ENCODE measurements at places on chromosomes 6 and 20.

GRCh38 chr6:111469543-111469942 is 13.5 kb downstream of the REV3L start:
- no peak for DNase-seq

DNA sequence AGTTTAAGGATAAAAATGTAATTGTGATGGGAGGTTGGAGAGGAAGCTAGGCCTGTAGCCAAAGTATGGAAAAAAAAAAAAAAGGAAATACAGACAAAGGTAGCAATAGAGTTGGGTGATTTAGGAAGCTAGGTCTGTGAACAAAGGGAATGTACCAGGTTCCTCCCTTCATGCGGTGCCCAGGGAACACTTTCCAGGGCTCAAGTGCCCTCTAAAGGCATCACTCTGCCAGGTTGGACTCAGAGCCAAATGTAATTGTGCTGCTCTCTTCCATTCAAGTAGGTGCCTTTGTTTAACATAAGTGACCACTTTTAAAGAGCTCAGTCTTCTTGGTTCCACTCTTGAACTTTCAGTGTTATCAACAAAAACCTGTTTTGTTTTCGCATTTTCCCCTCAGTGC is 159.7 kb upstream of the AHI1 start:
- DNase-seq, result no peak

GRCh38 chr6:33632558-33633039 is 11.5 kb downstream of the ITPR3 start:
- no peak for DNase-seq

DNA sequence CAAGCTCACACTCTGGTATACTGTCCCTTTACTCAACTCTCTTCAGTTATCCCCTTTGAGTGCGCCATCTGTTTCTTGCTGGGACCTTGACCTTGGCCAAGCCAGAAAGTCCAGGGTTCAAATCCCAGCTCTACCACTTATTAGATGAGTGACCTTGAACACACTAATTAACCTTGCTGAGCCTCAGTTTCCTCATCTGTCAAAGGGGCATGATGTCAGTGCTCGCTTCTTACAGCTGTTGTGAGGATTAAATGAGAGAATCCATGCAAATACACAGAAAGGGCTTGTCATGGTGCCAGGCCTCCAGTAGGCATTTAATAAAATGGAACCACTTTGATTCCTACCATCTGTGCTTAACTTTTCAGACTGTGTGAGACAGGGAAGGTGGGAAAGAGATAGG is 34.3 kb downstream of the C6orf132 start:
- DNase-seq, result no peak

DNA sequence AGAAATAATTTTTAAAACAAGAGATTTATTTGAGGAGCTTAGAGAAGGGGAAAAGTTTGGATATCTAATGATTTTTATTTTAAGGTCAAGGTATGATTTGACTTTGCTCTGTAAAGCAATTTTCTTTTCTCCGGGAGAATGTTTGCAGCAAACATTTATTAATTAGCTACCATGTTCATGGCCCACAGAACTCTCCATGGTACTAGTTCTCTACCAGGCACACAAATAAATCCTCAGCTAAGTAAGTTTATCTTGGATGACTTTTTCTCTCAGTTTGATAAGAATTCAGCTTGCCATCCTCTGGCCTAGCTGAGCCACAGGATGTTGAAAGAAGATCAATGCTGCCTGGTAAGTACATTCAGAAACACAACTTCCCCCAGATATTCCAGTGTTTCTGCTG is 94.3 kb downstream of the PHACTR3 start:
- no peak for DNase-seq

DNA sequence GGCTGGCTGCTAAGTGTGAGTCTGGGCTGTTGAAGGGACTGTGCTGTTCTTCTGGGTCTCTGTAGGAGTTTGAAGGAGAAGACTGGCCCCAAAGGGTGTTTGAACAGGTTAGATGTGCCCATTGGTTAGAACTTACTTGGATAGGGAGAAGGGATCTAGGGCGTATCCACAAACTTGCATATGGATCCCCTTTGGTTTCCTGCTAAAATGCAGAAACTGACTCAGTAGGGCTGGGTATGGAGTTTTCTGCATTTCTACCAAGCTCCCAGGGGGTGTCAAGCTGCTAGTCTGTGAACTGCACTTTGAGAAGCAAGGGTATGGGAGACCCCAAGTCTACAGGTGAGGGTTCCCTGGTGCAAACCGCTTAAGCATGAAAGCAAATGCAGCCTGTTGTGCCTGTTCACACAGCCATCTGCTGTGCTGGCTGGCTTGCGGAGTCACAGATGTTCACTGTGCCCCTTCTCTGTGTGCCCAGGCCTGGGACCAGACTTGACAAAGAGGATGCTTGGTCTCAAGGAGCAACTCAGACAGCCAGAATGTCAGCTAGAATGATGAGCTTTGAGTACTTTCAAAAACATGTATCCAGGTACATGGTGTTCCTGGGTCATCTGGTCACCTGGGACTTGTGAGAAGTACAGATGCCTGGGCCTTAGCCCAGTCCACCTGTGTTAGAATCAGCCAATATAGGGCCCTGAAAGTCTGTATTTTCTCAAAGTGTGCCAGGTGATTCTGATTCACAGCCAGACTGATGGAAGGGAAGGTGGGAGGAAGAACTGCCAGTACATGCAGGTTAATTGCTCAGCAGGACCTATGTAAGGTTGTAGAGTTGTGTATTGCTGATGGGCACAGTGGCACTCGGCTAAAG is 7.4 kb downstream of the PPP1R16B start:
- no peak for DNase-seq

GRCh38 chr6:133275213-133275612 is 34.1 kb downstream of the EYA4 start:
- DNase-seq, result no peak

GRCh38 chr20:25203871-25204320 is 8.4 kb downstream of the ENTPD6 start:
- DNase-seq, result no peak

GRCh38 chr20:51148941-51149340 is 126.0 kb upstream of the KCNG1 start:
- no peak for DNase-seq

DNA sequence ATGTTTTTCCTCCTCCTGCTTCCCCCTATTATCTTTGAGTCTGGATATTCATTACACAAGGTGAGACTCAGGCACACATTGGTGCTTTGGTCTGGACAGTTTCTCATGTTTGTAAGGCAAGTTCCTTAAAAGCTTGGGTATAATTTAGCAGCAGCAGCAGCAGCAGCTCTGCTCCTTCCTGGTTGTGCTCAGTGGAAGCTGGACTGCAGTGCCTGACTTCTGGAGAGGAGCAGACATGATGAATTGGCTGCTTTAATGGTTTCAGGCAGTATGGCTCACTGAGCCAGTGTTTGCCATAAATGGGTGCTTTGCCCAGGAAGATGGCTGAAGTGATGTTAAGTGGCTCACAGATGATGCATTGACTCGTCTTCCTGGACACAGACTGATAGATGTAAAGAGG is 32.4 kb downstream of the SLC9A8 start:
- DNase-seq, result no peak

DNA sequence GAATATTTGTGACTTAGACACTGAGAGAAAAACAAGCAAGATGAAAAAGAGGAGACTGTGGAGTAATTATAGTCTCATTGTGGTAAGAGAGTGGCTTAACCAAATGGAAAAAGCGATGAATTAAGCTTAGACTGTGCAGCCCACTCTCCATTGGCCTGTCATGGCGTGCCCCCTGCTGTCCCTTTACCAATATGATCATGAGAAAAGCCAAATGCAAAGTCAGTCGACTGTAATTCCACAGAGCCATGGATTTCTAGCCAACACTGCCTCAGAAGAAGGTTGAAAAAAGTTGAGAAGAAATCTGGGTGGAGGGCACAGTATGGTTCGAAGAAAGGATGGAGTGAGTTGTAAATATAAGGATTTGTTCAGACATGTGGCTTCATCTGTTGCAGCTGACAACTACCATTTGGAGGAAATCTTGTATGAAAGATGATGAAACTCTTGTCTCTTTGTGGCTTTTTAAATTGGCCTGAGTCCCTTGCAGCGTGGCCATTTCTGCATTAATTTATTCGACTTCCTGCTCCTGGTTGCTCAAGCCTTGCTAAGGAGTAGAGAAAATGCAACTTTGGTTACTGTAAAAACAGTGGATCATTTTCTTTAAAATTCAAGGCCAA is 251.4 kb downstream of the DOK5 start:
- DNase-seq, result no peak

GRCh38 chr20:46031014-46031569 is 2.1 kb downstream of the SLC12A5 start:
- DNase-seq, result no peak

GRCh38 chr6:138227316-138227781 is 9.1 kb upstream of the PBOV1 start:
- DNase-seq, result no peak

DNA sequence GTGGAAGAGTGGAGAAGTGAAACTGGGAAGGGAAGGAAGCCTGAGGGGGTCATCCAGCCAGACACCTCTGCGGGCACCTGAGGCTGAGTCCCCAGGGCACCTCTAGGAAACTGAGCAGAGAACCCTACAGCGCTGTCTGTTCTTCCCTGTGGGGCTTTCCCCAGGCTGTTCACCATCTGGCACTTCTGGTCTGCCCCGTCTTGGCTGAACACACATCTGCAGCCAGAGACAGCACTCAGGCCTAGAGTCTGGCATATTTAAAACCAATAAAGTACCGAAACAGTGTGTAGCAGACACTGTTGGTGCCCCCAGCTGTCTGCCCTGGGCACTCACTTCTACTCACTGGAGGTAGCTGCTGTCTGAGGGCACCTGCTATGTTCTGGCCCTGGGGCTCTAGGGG is 9.4 kb upstream of the ARFGEF2 start:
- DNase-seq, result no peak

GRCh38 chr6:166745801-166746668 is 119.0 kb upstream of the RPS6KA2 start:
- no peak for DNase-seq

DNA sequence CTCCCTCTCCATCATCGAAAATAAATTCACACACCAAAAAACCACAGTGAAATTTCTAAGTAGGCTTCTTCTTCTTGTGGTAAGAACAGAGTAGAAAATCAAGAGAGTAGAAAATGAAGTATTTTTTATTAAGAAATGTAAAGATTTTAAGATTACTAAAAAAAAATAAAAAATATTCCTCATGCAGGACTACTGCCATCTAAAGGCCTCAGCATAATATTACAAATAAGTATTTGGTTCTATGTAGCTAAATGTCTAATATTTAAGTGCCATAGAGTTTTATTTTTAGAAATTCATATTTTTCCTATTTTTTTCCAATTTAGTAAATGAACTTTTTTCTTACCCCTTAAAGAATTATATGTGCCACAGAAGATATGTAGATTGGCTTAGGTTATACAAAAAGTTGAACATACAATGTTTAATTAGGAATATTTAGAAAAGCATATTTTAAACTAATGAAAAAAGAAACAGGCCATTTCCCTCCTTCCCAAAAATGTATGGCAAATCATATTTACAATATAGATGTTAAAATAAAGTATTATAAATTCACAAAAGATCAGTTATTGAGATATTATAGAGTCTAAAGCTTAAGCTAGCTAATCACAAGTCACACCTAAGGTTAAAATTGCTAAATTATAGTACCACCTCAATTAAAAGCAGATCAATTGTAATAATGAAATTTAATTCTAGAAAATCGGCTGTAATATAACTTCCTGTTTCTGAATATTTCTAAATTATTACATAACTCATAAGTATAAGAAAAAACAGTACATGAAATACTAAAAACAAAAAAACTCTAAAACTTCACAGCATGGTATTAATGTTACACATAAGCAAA is 3.5 kb upstream of the NT5DC1 start:
- no peak for DNase-seq

GRCh38 chr20:38673261-38673660 is 51.0 kb upstream of the SLC32A1 start:
- no peak for DNase-seq

GRCh38 chr20:5991623-5992441 is 41.4 kb downstream of the MCM8 start:
- DNase-seq, result no peak

DNA sequence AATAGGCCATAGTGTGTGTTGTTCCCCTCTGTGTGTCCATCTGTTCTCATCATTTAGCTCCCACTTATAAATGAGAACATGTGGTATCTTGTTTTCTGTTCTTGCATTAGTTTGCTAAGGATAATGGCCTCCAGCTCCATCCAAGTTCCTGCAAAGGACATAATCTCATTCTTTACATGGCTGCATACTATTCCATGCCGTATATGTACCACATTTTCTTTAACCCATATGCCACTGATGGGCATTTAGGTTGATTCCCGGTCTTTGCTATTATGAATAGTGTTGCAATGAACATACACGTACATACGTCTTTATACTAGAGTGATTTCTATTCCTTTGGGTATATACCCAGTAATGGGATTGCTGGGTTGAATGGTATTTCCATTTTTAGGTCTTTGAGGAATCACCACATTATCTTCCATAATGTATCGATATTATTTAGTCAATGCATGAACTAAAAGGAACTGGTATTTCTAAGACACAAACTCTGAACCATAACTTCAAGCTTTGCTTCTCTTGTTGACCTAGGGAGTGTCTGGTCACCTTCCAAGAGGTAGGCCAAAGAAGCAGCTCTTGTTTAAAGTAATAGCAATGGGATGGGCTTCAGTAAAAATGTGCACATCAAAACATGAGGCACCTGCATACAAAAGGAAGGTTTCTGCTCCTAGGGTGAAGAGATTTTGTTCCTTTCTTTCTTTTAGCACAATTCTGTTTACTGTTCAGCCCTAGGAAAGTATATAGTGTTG is 343.0 kb upstream of the ARID1B start:
- DNase-seq, result no peak

DNA sequence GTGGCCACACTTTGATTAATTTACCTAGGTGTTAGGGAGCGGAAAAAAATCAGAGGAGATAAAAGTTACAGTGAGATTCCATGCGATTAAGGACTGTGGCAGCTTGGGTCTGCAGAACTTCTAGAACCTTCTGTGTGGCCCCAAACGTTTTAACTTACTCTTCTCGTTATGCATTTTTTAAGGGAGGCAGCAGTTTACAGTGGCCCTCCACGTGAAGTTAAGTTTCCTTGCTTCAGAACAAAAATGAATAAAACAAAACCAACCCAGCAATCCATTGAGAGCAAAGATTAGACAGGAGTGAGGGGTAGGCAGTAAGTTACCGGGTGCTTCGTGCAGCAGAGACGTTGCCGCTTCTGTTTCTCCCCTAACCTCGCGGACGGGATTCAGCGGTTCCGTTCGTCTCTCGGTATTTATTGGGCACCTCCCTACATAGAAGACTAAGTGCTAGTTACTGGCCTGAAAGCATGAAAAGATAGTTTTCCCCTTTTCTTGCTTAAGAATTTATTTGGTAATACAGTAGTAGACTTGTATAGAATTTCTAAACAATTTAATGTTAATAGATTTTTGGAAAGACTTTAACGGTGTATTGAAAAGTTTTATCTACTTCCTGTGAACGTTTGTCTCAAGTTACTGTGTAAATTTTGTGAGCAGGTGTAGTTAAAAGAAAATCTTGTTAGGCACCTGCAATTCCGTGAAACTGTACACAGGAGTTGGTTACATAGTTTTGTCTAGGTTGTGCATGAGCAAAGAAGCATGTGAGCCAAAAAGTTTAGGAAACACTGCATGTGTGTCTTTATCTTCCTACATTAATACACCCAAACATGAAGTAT is 1.1 kb downstream of the BAG2 start:
- DNase-seq, result no peak

All from NK-92 treated with Interleukin-12 subunit alpha and Interleukin-12 subunit beta, amount 100 ng/mL, for 24 hours (cell line).